Stimulated activated CD4-positive, alpha-beta T cell treated with anti-CD3 and anti-CD28 coated beads, Interleukin-1b, Interleukin-23, amount 100 ng/mL, for 24 hours (primary cell): ENCODE measurements at places on chromosomes 12 and 14.

GRCh38 chr12:62757048-62757447 is 177.9 kb downstream of the PPM1H start:
- DNase-seq = no peak

GRCh38 chr14:23520899-23521533 is 30.5 kb downstream of the ZFHX2 start:
- DNase-seq = no peak

DNA sequence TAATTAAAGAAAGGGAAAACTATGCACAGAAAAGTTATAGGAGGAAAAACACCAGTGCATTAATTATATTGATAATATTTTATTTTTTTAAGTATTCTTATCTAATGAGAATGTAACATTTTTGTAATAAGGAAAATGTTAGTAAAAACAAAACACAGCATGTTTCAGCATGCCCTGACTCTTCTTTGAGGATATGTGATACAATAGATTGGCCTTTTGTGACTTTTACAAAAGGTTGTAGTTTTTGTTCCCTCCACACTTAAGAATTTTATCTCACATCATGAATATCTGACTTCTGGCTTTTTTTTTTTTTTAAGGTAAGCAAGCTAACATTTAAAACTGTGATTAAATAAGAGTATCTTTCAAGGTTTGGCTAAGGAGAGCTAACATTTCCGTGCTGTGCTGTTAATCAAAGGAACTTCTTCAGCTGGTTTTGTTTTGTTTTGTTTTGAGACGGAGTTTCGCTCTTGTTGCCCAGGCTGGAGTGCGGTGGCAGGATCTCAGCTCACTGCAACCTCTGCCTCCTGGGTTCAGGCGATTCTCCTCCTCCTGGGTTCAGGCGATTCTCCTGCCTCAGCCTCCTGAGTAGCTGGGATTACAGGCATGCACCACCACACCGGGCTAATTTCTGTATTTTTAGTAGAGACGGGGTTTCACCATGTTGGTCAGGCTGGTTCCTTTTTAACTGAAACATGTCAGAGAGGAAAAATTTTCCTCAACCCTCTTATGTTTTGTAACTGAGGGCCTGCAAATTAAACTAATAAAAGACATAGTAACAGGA is 30.8 kb upstream of the RESF1 start:
- no peak for DNase-seq

- no peak for DNase-seq
These were observed 9.1 kb downstream of the TMED10 start for GRCh38 chr14:75167325-75167724.

- DNase-seq = no peak
These were observed 209.6 kb upstream of the KRR1 start for GRCh38 chr12:75720812-75721641.

DNA sequence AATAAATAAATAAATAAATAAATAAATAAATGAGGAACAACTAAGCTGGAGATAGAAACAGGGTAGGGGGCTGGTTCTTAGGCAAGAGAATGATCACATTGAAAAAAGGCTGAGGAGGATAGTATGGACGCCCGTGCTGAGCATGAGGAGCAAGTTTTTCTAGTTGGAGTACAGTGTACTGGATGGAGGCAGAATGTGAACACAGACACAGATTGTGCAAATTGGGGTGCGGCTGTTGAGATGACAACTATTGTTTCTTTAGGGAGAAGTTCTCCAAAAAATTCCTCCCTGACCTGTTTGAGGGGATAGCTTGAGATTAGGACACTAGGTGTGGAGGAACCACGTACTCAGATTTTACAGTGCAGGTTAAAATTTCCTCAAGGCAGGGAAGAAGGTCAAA is 979 bp upstream of the BIN2 start:
- no peak for DNase-seq

GRCh38 chr14:98364961-98365360 is 907.0 kb downstream of the BCL11B start:
- DNase-seq = no peak

GRCh38 chr14:67463900-67464299 is 24.6 kb downstream of the TMEM229B start:
- no peak for DNase-seq

DNA sequence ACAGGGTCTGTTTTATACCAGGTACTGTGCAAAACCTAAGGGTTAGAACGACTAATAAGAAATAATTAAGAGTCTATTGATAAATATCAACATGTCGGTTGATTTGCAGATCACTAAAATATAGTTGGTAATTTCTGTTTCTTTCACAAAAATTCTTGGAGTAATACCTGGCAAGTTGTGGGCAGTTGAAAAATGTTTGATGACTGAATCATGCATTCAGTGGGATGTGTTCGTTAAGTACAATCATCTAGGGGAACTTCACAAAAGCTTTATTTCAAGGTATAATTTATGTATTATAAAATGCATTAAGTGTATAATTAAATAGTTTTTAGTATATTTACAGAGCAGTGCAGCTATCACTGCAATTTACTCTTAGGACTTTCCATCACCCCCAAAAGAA is 120.0 kb downstream of the KCNA5 start:
- no peak for DNase-seq

- DNase-seq = no peak
These were observed 151.4 kb upstream of the SSTR1 start for GRCh38 chr14:38056270-38056669.

DNA sequence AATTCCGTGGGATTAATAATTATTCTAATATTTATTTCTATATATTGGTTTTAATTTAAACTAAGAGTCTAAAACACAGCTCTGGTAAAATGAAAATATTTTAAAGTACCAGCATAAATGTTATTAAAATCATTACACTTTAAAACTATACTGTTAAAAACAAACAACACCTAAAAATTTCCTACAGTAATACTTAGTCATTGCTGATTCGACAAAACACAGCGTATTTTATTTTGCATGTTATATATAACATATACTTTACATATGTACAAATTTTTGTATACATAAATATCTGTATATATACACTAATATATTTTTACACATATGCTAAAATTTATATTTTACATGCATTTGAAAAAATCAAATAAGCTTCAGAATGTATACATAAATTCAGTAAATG is 6.0 kb upstream of the PCNX4 start:
- no peak for DNase-seq

- no peak for DNase-seq
These were observed 671.8 kb downstream of the RPS29 start for GRCh38 chr14:48914382-48914781.

DNA sequence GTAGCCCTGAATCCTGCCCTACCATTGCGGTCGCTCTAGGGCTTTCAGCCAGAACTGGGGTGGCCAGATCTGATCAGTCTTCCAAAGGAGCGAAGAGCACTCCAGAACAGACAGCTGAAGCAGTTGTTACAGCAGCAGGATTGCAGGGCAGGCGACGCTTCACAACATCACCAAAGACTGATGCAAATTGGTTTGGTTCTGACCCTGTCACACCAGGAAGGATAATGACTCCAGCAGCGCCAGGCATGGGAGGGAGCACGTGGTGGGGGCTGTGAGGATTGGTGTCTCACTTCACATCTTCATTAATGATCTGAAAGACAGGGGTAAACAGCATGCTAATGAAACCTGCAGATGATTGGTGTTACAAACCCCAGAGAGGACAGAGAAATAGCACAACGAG is 30.6 kb upstream of the VSX2 start:
- no peak for DNase-seq

DNA sequence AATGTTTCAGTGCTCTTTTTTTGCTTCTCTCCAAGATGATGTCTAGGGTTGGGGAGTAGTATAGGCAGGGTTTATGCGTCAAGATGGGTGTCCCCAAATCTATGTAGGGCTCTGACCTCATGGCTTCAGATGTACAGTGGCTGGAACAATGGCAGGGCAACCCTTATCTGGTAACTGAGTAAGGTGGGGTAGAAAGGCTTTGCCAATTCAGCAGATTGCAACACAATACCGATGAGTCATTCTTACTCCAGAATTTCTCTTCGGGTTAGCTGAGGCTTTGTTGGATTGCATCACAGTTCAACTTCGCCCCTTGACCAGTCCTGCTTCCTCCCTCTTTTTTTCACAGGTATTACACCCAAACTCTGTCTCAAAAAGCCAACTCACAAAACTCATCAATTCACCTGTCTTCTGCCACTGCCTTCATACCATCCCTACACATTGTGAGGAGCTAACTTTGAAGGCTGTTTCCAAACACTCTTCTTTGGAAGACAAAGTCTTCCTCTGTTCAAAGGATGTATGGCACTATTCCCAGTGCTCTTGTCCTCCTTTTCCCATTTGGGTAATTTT is 190.2 kb upstream of the CNOT2 start:
- no peak for DNase-seq

DNA sequence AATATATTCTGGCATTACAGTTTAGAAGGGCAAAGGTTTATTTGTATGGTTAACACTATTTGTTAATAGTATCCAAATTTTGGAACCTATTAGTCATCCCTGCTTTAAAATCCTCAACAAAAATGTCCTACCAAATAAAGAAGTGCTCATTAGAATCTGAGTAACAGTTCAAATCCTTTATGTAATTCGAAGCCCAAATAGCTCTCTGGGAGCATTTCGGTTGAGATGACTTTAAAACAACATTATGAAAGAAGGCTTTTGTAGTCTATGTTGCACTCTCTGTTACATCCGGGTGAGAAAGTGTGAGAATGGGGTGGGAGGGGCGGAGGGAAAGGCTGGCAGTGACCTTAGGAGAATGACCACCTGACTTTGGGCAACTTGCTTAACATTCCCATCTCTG is 59.7 kb downstream of the SLC38A1 start:
- DNase-seq = no peak

GRCh38 chr12:13154027-13154538 is 42.4 kb upstream of the EMP1 start:
- no peak for DNase-seq

DNA sequence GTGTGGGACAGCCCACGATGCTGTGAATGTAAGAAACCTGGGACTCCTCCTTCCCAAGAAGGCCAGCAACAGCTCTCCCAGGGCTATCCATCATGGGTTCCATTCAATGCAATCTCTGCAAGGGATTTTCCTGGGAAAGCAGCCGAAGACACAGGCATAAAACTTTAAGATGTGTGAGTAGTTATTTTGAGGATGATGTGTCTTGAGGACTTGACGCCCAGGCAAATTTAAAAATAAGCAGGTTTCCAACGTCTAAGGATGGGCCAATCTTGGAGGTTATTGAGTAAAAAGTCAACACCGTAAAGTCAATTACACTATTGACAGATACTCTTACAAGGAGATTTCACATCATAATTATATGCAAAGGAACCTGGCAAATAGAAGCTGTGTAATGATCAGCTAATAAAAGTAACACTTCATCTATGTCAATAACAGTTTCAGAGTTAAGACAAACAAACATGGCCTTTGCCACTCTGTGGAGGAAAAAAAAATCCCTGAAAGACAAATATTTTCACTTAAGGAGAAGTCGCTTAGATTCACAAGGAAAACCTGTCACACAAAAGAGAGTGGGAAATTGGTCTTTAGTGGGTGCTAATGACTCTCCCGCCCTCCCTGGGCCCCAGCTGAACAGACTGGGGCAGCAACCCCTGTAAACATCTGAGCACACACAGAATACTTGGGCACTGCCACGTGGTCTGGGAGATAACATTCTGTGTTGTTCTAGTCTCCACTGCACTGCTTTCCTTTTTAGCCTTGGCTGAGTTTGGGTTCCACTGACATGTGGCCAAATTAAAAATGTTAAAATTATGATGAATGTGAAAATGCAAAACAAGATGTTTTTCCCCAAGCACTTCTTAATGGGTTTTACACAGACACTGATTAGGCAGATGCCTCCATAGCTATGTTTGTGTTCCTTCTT is 240.9 kb downstream of the FOXN3 start:
- no peak for DNase-seq

- DNase-seq = no peak
These were observed 19.4 kb downstream of the SETD1B start for GRCh38 chr12:121823101-121823726.

- no peak for DNase-seq
These were observed 138.2 kb downstream of the SRGAP1 start for GRCh38 chr12:63982604-63983295.

DNA sequence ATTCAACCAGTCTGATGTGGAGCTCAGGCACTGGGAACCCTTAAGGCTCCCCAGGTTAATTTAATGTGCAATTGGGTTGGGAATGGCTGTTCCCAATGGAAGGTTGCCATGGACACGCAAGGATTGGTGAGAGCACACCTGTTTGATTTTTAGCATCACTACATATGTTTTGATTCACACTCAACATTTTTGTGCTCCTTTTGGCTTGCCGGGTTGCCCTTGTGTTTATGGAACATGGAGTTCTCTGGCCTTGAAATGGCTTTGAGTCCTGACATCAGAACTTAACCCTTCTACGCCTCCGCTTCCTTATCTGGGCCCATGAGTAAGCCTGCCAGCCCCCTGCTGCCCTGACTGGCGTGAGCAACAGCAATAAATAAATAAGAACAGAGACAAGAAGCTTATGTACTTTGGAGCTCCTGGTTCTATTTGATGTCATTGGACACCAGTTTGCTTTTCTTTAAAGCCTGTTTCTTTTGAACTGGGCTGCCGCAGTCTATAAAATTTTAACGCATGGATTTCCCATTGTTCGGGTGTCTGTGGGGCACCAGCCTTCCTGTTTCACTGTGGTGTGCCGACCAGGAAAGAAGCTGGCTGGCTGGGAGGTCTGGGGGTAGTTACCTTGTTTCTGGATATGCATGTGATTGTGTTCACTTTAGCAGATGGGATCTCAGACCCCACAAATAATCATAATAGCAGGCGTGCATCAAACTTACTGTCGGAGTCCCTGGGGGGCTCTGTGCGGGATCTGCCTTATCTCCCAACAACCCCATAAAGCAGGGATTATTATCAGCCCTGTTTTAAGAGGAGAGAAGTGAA is 27.8 kb downstream of the TBX3 start:
- DNase-seq = no peak

- DNase-seq = no peak
These were observed 24.8 kb downstream of the JKAMP start for GRCh38 chr14:59509101-59509500.

DNA sequence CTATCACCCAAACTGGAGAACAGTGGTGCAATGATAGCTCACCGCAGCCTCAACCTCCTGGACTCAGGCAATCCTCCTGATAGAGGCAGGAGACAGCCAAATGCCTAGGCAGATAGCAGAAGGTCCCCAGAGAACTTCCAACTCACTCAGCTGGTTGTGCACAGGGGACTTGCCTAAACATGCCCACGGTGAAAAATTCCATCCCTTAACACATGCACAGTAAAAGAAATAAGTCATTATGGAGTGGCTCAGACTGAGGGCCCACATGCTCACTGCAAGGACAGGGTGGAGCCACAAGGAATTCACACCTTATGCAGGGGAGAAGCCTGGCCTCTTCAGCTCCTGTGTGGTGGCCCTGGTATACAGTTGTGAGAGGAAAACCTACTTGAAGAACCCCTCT is 525.8 kb upstream of the ATP2B1 start:
- no peak for DNase-seq

DNA sequence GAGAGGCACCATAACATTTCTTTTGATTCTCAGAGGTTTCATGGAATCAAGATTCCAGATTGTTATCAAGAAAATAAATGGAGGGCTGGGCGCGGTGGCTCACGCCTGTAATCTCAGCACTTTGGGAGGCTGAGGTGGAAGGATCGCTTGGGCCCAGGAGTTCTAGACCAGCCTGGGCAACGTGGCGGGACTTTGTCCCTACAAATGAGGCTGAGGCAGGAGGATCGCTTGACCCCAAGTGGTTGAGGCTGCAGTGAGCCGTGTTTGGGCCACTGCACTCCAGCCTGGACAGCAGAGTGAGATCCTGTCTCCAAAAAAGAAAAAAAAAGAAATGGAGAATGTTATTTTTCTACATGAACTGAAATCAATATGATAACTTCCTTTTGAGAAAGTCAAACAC is 1.3 kb downstream of the SLC39A9 start:
- no peak for DNase-seq

- no peak for DNase-seq
These were observed 94.2 kb downstream of the GRIP1 start for GRCh38 chr12:66584673-66585072.

GRCh38 chr12:54411391-54412241 is 7.5 kb downstream of the ITGA5 start:
- DNase-seq = no peak
